ENCODE measurements at places on chromosomes 7 and 10. TPM values are rescaled to one million over a fixed set of nuclear protein-coding genes. Genes with fewer than 3 reads are reported as not detected.

Gene UCN3
- not detected for total RNA-seq

Gene ABCA13
- 0.11 TPM for total RNA-seq

Gene GPER1
- 2.0 TPM for total RNA-seq

Gene EPHB4
- 18.1 TPM for total RNA-seq

Gene PTPRE
- 32.2 TPM for total RNA-seq

Gene BTBD16
- total RNA-seq: 0.23 TPM

Gene GNAI1
- 12.2 TPM for total RNA-seq

Gene CHAT
- not detected for total RNA-seq

Gene SPDYE2
- not detected for total RNA-seq

Gene ZNF365
- total RNA-seq: 0.37 TPM

Gene TAS2R41
- total RNA-seq: not detected

Gene TWIST1
- 0.87 TPM for total RNA-seq

Gene PFKFB3
- total RNA-seq: 53.1 TPM

Gene ZNF467
- 8.4 TPM for total RNA-seq

Gene ENTPD1
- total RNA-seq: 10.2 TPM

Gene NEUROD6
- total RNA-seq: not detected

Gene DRGX
- total RNA-seq: not detected

Gene GDF2
- not detected for total RNA-seq

Gene HOXA3
- total RNA-seq: not detected

Gene CABCOCO1
- total RNA-seq: not detected

Gene CREB5
- total RNA-seq: 38.7 TPM

Gene STOX1
- 0.19 TPM for total RNA-seq

Gene GIMAP8
- 12.7 TPM for total RNA-seq

Gene DPYSL4
- 83.5 TPM for total RNA-seq

Gene IDI2
- not detected for total RNA-seq

Gene ADAMTS14
- 1.1 TPM for total RNA-seq

Gene WDR86
- total RNA-seq: 0.52 TPM

Gene ATOH7
- 0.14 TPM for total RNA-seq

Gene NKX2-3
- total RNA-seq: not detected

Gene EIF3A
- total RNA-seq: 98.7 TPM

Gene SCART1
- total RNA-seq: 0.27 TPM

Gene MRLN
- not detected for total RNA-seq

Gene RPEL1
- not detected for total RNA-seq

Gene OPALIN
- not detected for total RNA-seq

Gene MBL2
- total RNA-seq: not detected

Gene DCLRE1A
- 6.4 TPM for total RNA-seq

Measured in heart left ventricle (tissue), 16 donors.